ENCODE measurements at places on chromosomes 5 and 9.

- DNase-seq, result no peak
Observed at GRCh38 chr5:34717426-34718327, 61.5 kb downstream of the RAI14 start.

- no peak for DNase-seq
Observed at GRCh38 chr9:107180206-107180605, 102.9 kb upstream of the RAD23B start.

DNA sequence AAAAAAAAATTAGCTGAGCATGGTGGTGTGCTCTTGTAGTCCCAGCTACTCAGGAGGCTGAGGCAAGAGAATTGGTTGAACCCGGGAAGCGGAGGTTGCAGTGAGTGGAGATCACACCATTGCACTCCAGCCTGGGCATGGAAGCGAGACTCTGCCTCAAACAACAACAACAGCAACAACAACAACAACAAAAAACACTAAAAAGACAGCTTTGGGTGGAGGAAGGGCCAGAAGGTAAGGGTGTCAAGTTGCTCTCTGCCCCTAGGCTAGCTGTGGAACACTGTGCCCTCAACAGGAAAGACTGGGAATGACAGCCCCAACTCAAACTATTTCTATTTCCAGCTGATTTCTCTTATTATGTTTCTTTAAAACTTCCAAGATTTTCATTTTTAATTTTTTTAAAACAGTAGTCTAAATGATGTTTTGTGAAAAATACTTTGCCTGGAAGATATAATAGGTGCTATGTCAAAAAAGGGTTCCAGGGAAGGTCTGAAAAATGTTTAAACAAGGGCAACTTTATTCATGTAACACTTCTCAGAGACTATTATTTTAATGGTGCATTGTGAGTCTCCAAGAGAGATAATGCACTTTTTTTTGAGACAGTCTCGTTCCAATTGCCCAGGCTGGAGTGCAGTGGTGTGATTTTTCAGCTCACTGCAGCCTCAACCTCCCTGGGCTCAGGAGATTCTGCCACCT, 29.9 kb downstream of the CLINT1 start:
- no peak for DNase-seq

DNA sequence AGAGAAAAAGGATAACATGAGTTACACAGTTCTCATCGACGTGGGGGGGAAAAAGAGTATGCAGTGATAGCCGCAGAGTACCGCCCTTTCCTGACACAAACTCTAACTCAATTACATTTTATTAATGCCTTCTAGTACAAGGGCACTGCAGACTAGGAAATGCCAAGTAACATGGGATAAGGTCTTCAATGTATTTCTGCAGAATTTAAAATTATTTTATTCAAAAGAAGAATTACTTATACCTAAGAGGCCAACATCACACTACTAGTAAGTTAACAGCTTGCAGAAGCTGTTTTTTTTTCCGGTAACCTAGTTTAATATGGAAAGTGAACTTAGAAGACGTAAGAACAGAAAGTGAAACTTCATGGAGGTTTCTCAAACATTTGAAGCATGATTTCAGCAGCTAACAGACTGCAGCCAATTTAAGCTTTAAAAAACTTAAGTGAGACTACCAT, 3.9 kb downstream of the SETX start:
- DNase-seq, result no peak

DNA sequence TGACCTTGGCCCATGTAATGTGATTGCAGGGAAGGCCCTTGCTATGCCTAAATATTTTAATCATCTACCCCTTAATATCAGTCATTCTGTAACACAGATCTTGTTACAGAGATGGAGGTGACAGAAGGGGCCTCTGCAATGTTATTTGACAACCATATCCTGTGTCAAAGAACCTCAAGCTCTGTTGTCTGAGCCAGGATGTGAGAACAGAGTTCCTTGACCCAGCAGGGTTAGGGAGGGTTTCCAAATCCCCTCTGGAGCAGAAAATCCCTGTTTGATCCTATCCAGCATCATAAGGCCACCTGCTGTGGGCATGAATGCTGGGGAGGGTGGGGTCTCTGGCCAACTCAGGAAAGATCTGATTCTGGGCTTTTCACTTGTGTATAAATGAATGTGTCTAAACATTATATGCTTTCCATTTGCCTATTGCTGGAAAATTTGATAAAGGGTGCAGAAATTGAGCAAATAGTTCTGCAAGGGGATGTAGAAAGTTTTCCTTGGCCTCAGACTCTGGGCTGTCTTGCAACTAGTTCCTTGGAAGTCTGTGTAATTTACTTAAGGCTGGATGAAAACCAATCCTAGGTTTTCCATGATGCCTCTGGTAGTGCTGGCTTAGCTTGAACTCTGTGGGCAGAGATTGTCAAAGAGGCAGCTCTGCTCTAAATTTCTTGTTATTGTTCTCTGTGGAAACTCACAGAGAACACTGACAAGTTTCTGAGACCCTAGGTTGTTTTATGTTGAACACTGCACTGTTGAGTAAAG, 71.0 kb downstream of the PGM5 start:
- DNase-seq, result no peak

- DNase-seq, result no peak
Observed at GRCh38 chr9:72362118-72362531, 2.9 kb downstream of the ZFAND5 start.

GRCh38 chr9:134690301-134690751, 48.7 kb downstream of the COL5A1 start:
- no peak for DNase-seq

GRCh38 chr9:10661376-10661775, 48.6 kb upstream of the PTPRD start:
- no peak for DNase-seq

DNA sequence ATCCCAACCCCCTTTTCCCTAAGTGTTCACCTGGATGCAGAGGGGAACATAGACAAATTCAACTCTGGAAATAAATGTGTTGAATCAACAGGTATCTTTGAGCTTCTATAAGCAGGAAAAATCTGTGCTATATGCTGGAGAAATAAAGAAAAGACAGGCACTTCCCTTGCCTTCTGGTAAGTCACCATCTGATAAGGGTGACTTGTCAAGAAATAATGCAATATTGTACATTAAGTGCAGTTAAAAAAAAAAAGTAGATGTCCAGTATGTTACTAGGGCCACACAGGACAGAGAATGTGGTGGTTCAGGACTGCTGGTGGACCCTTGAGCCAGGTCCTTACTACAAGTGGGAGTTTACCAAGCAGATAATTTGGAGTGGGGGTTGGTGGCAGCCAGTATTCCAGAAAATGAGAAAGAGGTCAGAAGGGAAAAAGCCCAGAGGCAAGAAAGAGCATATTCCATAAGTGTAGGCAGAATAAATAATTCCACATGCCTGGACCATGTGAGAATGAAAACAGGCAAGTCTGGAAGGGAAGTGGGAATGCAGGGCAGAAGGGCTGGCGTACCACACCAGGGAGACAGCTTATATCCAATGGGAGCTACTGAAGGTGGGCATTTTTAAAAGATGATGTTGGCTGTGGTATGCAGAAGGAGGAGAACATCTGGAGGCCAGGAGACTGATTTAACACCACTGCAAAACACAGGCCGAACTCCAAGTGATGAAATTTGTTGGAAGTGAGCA, 209.9 kb downstream of the SEMA5A start:
- DNase-seq, result no peak

DNA sequence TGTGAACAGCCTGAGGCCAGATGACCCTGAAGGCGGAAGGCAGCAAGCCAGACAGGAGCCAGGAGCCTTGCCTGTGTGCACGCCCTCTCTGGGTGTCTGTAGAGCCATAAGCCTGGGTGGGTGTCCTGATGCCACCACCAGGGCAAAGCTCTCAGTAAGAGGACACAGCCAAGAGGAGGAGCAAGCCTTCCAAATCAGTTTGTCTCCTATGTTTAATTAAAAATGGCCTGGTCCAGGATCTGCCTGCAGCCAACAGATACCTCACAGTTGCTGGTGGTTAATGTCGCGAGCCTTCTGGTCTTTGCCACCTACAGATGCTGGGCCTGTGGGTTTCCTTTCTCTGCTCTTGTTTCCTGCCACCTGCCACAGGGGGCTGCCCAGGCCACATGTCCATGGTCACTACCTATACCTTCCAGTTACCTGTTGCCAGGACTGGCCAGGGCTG, 56.9 kb downstream of the SYK start:
- DNase-seq, result no peak

- no peak for DNase-seq
Observed at GRCh38 chr9:125255781-125256391, 5.7 kb upstream of the GAPVD1 start.

DNA sequence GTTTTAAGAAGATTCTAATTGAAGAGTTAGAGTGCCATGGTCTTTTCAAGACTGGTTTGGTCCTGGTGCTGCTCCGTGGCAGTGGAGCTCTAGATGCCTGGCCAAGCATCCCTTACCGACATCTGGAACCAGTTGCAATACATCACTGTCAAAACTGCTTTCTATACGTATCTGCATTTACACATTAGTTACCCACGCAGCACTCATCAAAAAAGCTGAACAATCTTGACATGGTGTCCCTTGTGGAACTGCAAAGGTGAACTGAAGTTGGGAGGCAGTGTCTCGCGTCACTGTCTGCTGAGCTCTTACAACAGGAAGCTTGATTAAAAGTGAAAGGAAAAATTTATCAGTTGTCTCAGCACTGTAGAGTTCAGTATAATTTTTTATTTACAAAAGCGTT, 82.6 kb downstream of the PBX3 start:
- DNase-seq, result peak; percentile 54

DNA sequence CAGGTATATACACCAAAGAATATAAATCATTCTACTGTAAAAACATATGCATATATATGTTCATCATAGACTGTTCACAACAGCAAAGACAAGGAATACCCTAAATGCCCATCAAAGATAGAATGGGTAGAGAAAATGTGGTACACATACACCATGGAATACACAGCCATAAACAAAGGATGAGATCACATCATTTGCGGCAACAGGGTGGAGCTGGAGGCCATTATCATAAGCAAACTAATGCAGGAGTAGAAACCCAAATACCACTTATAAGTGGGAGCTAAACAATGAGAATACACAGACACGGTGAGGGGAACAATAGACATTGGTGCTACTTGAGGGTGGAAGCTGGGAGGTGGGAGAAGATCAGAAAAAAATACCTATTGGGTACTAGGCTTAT, 117.6 kb downstream of the COX7C start:
- no peak for DNase-seq

- no peak for DNase-seq
Observed at GRCh38 chr9:86783884-86784283, 163.4 kb downstream of the GAS1 start.

DNA sequence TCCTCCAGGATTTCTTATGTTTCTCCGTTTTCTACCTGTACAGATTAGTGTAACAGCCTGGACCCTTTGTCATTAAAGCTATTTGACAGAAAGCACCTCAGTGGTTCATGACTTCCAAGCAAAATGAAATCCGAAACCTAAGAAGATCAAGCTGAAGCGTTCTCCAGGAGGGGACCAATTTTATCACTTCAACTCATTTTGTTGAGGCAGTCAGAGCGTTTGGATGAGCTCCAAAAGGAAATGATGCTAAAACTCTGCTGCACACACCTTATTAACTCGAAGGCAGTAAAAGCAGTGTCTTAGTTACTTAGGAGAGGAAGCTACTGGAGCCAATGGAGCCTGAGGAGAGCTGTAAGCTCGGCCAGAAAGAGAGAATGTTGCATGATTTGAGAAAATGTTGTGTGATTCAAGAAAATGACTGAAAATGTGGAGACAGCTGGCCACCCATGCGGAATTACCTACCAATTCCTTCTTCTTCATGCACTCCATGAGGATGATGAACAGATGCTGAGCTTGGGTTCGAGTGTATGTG, 346.7 kb upstream of the KLF9 start:
- no peak for DNase-seq

DNA sequence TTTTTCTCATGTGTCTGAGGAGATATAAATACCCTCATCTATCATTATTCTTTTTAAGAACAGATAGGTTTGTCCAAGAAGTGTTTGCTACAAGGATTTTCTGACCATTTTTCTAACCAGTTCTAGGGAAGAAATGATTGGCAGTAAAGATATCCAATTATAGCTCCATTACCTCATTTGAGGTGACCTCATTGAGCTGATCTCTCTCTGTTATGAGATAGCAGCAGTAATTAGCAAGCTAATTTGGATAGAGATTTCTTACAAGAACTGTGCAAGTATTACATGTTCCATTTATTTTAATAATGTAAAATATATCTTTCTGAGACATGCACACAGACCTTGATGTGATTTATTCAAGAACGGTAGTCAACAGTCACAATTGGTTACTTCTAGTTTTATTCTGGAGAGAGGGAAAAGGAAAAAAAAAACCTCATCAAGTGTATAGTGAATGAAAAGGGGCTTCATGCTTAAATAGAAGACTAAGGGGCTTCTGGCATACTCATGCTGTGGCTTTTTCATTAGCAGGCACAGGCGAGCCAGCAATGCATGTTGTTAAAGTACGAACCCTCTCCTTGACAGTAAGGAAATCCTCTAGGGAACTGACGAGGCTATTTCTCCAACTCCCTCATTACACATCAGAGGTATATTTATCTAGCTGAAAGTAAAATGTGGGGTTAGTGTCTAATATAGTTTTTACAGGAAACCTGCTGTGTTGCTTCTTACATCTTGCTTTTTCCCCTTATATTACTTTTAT, 127.3 kb downstream of the NUDT12 start:
- no peak for DNase-seq

DNA sequence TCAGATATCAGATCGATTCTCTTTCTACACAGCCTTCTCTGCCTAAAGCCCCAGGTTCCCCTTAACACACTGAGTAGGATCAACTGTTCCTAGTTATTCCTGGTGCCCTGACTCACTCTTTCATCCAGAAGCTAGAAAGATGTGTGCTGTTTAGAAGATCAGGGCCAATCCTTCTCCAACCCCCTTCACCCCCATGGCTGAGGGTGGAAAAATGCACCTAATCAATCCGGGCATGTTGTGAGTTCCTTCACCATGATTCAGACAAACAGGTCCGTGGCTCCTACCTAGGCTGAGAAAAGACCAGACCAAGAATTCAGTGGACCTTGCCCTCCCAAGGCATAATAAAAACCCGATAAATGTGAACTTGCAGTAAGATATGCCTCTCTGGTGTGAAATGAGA, 85.4 kb upstream of the EQTN start:
- DNase-seq, result no peak

DNA sequence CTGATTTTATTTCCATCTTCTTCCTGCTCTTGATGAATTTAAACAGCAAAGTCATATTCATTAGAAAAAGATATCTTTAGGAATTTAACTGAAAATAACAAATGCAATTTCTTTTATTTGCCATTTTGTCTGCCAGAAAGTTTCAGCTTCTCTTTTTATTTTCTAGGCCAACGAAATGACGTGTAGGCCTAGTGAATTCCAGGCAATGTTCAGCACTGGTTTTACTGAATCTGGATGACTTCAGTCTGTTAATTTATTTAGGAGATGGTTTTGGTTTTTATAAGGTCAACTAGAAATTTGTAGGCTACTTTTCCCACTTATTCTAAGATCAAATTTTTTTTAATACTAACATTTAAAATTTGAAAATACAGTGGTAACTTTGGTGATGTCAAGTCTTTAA, 129.1 kb upstream of the VCAN start:
- no peak for DNase-seq

GRCh38 chr5:109962882-109963603, 273.3 kb downstream of the MAN2A1 start:
- no peak for DNase-seq

DNA sequence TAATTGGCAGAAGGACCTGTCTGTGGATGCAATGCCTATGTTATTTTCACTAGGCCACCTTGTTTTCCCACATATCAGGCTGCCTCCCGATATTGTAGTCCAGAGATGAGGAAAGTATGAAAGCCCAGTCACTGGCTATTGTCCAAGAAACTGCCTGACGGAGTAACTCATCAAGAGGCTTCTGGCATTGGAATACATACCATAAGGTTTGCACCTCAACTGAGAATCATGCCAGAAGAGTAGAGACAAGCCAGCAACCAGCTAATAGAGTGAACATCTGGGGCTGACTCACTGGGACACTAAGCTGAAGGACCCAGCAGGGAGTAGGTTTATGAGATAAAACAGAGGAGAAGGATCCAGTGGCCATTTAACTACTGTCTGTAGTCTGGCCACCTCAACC, 137.2 kb upstream of the FST start:
- no peak for DNase-seq

All from stimulated activated effector memory CD8-positive, alpha-beta T cell treated with anti-CD3 and anti-CD28 coated beads, Interleukin-12 subunit alpha, Interleukin-12 subunit beta, amount 100 ng/mL, for 72 hours (primary cell).